ENCODE measurements at places on chromosomes 6 and 20.
A peak's percentile ranks its signal among the peaks of the same experiment; 100 is the strongest.

GRCh38 chr6:128513878-128514277, 6.5 kb downstream of the PTPRK start:
- no peak for DNase-seq

GRCh38 chr20:34986311-34987287, 30.9 kb downstream of the MYH7B start:
- no peak for DNase-seq

GRCh38 chr20:46350201-46350985, 42.1 kb upstream of the CDH22 start:
- DNase-seq = peak; percentile 86

DNA sequence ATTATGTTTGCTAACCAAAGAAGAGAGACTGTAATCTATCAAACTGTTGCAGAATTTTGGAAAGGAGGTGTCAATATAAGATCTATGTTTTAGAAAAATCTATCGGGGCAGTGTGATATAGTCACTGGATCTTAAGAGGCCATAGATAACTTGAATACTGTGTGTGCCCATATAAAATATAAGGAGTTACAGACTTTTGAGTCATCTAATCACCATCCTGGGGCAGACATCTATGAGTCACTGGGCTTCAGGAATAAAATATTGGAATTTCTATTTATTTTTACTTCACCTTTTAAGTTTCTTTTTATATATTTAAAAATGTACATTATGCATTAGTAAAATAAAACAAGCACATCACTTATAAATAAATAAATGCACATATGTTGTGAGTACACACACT, 509.3 kb upstream of the MAN1A1 start:
- DNase-seq = no peak

GRCh38 chr6:148214667-148215066, 128.0 kb upstream of the SASH1 start:
- no peak for DNase-seq

GRCh38 chr20:1918491-1919165, 23.4 kb downstream of the SIRPA start:
- no peak for DNase-seq

DNA sequence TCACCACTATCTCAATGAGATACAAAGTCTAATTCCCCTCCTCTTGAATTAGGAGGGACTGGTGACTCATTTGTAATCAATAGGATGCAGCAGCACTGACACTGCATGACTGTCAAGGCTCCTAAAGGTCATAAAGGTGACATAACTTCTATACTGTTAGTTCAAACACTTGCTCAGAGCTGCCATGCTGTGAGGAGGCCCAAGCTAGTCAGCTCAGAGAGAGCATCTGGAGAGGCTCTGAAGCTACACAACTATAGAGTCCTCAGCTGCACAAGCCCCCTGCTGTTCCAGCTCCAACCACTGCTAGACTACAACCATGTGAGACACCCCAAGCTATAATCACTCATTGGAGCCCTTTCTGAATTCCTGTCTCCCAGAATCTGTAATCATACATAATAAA, 17.0 kb upstream of the HEY2 start:
- no peak for DNase-seq

GRCh38 chr6:135810486-135810885, 41.0 kb upstream of the PDE7B start:
- DNase-seq = no peak

DNA sequence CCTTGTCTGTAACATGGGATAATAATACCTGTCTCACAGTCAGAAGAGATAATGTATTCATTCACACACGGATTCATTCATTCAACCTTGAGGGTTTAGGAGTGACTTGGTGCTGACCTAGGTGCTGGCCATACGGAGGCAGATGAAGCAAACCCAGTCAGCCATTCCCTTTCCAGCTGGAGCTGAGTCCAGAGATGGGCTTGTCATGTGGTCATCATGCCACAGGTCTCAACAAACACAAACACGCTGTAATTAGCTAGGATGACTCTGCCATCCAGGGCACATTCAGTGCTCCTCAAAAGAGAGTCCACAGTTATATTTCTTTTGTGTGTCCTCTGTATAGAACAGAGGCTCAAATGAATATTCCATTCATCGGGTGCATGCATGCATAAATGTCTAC, 19.5 kb upstream of the PRELID3B start:
- no peak for DNase-seq

DNA sequence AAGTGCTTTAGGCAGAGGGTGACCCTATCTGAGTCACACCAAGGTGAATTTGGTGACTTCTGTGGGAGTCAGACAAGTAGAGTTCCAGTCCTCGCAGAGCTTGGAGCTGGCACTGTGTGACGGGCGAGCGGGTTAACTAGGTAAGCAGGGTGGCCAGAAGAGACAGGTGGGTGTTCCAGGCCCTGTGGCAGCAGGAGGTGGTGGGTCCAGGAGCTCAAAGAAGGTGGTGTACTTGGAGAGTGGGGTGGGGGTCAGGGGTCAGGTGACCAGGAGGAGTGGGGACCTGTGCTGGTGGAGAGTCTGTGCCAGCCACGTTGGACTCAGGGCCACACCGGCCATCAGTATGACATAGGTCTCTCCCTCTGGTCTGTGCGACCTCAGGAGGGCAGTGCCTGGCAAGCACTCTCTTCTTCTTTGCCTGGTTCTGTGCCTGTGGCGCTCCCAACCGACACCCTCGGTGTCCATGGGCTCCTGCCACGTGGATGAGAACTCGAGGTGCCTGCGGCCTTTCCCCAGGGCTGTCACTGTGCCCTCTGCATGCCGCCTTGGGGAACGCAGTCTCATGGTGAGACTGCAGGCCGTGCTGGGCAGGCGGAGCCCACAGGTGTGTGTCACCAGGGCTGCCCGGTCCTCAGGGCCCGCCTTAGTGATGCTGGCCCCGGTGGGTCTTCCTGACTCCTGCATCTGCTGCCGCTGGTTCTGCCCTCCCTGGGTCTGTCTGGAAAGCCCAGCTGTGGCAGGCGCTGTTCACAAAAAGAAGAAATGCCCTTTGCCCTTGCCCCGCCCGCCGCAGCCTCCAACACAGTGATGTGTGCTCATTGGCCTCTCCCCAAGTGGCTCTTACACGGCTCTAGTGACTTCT, 1.6 kb downstream of the MRGBP start:
- no peak for DNase-seq

GRCh38 chr20:10622657-10623418, 51.0 kb downstream of the JAG1 start:
- no peak for DNase-seq

- DNase-seq = no peak
These were observed 98.0 kb upstream of the SLC24A3 start for GRCh38 chr20:19114410-19114809.

DNA sequence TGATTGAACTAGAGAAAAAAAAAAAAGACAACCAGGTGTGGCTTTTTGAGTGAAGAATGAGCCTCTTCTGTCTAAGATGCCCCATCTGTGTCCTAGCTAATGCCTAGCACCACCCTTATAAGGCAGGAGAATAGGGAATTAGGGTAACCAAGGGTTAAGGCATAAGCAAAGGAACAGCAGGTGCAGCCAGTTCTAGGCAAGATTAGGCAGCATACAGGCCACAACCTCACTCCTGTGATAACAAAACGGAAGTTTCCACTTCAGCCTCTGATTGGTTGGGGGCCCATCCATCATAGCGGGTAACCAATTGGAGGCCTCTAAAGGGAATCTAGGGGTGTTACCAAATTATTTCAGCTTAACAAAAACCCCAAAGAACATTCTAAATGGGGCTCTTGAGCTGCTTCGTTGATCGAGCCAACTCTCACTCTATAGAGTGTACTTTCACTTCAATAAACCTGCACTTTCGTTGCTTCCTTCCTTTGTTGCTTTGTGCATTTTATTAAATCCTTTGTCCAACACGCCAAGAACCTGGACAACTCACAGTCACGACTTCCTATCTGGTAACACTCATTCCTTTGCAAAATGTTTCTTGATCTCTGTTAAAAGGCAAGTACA, 61.9 kb upstream of the TAGAP start:
- peak; percentile 91 for DNase-seq

DNA sequence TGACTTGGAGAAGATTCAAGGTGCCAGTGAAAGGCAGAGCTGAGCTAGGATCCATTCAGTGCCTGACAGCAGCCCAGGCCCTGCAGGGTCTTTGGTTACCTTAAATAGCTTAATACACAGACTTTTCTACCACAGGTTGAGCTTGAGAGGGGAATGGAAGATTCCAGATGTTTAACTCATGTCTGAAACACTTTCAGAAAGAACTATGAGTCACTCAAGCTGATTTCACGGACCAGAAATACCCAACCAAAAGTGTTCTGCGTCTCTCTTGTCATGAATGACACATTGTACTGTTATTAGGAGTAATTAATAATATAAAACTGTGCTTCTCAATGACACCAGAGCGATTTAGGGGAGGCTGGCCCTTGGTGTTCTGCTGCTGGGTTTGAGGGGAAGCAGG, 6.4 kb upstream of the PMEPA1 start:
- DNase-seq = no peak

- DNase-seq = no peak
These were observed 120.8 kb downstream of the MAFB start for GRCh38 chr20:40568200-40568599.

- no peak for DNase-seq
These were observed 1.3 kb downstream of the CBLN4 start for GRCh38 chr20:56004007-56004406.

DNA sequence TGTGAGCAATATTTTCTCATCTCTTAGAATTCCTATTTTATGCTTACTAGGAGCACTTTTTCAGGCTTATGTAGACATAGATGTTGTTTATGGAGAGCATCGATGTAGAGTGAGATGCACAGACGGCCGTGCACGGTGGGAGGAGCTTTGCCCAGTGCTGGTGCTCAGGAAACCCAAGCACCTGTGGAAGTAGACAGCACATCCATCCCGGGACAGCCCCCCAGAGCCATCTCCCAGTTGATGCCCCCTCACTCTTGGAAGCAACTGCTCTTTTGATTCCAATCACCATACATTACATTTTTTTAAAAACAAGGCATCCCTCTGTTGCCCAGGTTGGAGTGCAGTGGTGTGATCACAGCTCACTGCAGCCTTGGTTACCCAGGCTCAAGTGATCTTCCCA, 143.7 kb downstream of the SMOC2 start:
- DNase-seq = no peak

GRCh38 chr6:118933855-118934460, 1.0 kb downstream of the MCM9 start:
- DNase-seq = no peak

- DNase-seq = no peak
These were observed 1.0 kb downstream of the SCML4 start for GRCh38 chr6:107823047-107823557.

GRCh38 chr6:143026696-143027449, 33.8 kb upstream of the AIG1 start:
- peak; percentile 56 for DNase-seq

- DNase-seq = no peak
These were observed 86.4 kb downstream of the EDN3 start for GRCh38 chr20:59386809-59387208.

- no peak for DNase-seq
These were observed 86.7 kb upstream of the LAMP5 start for GRCh38 chr20:9427430-9428291.

- DNase-seq = no peak
These were observed 119.6 kb upstream of the NUP153 start for GRCh38 chr6:17826301-17826700.

DNA sequence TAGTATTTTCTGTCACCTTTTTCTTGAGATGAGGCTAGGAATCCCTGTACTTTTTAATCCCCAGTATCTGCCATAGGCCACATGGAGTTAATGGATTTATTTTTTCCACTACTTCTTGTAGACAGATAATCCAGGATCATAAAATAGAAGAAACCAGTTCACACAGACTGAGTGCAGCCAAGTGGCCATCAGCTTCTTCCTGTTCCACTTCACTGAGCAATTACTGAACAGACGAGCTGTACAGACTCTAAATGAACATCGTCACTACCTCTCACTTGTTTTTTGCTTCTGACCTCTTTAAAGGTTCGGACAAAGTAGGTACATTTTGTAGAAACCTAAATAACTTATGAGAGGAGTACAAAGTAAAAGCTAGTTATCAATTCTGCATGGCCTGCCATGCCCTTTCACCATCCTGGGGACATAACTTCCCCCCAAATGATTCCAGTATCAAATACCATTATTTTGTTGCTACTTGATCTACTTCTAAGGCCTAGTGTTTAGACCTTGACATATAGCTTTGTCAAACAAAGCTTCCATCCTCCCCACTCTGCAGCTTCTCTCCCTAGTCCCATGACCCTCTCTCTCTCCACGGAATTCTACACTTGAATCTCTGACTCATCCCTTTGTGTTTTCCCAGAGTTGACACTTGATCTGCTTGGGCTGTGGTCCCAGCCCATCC, 34.4 kb upstream of the ARHGAP18 start:
- no peak for DNase-seq

GRCh38 chr6:166343150-166343487, 774 bp upstream of the SFT2D1 start:
- DNase-seq = peak; percentile 75

DNA sequence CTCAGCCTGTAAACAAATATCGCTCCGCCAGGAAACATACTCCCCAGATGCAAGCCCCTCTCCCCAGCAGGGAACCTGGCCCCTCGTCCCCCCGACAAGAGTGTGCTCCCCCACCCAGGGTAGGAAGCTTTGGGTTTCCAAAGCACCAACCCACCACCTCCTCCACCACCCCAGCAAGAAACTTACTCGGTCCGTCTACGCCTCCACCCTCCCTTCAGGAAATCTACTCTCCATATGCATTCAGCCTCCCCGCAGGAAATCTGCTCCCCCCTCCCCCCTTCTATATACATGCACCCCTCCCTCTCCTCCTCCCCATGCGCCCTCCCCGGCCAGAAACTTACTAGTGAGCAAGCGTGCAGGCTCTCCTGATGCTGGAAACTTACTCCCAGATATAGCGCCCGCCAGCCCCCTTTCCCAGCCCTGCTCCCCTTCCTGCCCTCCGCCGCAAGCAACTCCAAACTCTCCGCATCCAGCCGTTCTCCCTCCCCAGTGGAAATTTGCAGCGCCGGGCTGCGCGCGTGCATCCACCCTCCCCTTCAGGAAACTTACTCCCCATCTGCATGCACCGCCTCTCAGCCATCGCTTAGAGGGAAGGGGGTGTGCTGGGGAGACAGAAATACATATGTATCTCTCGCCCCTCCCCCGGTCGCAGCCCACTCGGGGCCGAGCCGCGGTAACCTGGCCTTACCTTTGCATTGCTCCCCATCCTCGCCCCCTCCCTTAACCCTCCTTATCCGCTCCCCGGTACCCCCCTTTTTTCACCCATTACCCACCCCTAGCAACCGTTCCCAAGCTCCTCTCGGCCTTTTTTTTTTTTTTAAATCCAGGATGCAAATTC, at the start of gene TRERF1:
Gene TRERF1 (minus strand): TSS at position 594 of the 838 bp plus-strand sequence. CDS start 182,336 bp downstream, outside the sequence.
- DNase-seq = peak; percentile 94

DNA sequence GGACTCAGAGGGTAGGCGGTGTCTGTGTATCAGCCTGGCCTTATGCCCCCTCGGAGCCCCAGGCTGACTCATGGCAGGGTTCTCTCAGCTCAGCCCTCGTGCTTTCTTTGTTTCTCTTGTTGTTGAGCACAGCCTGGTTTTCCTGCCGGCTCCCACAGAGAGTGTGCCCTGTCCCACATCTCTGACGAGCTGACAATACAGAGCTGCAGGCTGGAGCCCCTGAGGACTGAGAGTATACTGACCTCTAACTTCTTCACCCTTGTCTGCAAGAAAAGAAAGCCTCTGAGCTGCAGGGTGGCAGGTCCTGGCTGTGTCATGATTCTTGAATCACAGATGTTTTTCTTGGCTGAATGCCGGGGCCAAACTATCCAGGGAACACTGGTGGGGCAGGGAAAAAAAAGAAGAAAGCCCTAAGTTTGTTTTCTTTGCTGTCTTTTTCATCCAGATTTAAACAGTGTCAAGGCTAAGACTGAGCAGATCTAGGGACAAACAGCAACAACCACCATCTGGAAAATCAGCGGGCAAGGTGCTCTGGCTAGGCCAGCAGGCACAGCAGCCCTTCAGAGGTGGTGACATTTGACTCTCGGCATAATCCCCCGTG, 63.3 kb upstream of the ZNF133 start:
- DNase-seq = no peak
